Mammary microvascular endothelial cell (primary cell): ENCODE measurements at places on chromosomes 16 and 17. TPM values are rescaled to one million over a fixed set of nuclear protein-coding genes. Genes with fewer than 3 reads are reported as not detected.

SLFN5 gene
- total RNA-seq = 21.4 and 22.6 TPM in 2 replicates

MT1B gene
- not detected in 2 replicates for total RNA-seq

TMED6 gene
- not detected in 2 replicates for total RNA-seq

CD300H gene
- not detected in 2 replicates for total RNA-seq

RHBDL1 gene
- total RNA-seq = 0.07 and 0.69 TPM in 2 replicates

SLC9A5 gene
- total RNA-seq = 0.07 and 0.20 TPM in 2 replicates

LRRC37A gene
- total RNA-seq = 0.54 and 1.1 TPM in 2 replicates

VAMP2 gene
- total RNA-seq = 4.0 and 4.1 TPM in 2 replicates
